ENCODE measurements at places on chromosomes 6 and 20.

DNA sequence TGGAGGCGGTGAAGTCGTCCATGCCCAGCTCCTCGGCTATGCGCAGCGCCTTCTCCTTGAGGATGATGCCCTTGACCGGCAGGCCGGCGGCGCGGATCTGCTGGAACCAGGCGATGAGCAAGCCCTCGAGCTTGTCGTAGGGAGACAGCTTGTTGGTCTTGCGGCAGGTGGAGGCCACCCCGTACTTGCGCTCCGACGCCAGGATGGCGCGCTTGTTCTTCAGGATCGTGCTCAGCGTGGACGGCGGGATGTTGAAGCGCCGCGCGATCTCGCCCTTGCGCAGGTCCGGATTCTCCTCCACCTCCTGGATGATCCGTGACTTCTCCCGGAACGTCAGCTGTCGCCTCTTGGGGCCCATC is 435 bp downstream of the CENPB start:
- DNase-seq: no peak

- no peak for DNase-seq
Observed at GRCh38 chr6:154583546-154584188, 73.2 kb upstream of the CNKSR3 start.

DNA sequence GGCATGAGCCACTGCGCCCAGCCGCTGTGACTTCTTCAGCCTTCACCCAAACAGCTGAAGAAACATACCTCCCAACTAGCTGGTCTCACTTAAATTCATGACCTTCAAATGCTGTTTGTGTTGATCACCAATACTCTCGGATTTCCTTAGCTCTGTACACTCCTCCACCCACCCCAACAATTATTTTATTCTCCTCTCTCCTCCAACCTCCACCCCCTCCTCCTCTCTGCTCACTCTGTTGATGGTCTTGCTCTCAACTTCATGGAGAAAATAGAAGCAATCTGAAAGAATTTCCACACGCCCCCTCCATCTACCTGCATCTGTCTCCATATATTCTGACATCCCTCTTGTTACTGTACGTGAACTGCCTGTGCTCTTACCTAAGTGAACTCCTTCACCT is 6.6 kb upstream of the DLK2 start:
- DNase-seq: no peak

DNA sequence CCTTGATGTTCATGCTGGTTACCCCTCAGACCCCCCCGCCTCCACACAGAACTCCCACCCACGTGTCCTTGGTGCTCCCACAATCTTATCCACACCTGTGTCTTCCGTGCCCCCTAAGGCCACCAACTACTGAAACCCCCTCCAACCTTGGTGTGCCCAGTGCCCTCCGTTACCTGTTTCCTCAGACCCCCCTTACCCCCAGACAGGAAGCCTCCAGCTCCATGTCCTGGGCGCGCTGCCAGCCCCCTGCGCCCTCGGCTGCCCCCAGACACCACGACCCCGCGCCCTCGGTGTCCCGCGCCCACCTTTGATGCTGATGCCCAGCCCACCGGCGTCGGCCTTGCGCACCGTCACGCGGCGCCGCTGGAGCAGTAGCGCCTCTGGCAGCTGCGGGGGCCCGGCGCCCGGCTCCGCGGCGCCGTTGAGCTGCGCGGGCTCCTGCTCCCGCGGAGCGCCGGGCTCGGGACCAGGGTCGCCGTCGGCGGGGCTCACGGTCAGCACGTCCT is 504 bp downstream of the SNTA1 start:
- DNase-seq: peak; percentile 17

- no peak for DNase-seq
Observed at GRCh38 chr20:16036331-16036730, 536.9 kb downstream of the KIF16B start.

GRCh38 chr6:5050009-5050408 is 35.1 kb upstream of the PPP1R3G start:
- no peak for DNase-seq

DNA sequence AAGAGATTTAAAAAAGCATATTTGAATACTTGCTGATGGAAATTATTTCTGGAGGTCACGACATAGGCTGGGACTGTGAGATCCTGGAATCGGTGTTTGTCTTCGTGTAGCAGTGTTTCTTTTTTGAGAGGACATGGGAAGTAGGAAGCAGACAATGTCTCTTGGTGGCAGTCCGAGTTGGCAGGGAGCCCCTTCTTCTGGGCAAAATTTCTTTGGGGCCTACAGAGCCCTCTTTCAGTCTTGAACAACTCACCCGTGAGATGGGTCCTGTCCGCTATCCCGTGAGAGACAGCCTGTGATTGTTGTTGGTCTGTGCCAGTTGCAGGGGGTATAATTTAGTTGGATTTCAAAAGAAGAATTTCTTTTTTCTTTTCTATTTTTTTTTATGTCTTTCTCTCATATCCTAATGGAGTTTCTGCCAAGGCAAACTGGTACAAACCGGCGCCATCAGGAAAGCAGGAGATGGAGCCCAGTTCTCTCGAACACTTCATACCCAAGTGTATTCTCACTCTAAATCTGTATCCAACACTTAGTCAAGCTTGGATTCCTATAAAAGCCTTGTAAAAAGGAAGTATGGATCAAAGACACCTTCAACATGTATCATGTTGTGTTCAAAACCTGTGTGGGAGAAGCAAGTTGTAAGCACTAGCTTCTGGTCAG is 785.1 kb downstream of the MAFB start:
- no peak for DNase-seq

GRCh38 chr6:137522198-137522798 is 28.1 kb upstream of the OLIG3 start:
- no peak for DNase-seq

GRCh38 chr6:75800133-75800532 is 51.1 kb downstream of the MYO6 start:
- no peak for DNase-seq

DNA sequence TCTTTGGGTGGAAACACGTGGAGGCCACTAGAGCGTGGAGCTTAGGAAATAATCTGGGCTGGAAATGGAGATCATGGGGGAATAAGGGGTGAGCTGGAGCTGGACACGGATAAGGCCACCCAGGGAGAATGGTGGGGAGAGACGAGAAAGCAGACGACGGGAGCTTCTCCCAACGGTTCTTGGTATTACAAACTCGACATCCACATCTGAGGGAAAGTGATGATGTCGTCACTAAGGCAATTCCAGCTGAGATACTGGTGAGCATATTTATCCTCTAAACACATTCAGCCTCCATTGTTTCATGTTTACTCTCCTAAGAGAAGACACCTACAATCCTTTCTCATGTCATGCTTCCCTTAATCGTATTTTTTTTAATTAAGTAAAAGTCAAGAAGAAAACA is 50.2 kb upstream of the SNX9 start:
- no peak for DNase-seq

DNA sequence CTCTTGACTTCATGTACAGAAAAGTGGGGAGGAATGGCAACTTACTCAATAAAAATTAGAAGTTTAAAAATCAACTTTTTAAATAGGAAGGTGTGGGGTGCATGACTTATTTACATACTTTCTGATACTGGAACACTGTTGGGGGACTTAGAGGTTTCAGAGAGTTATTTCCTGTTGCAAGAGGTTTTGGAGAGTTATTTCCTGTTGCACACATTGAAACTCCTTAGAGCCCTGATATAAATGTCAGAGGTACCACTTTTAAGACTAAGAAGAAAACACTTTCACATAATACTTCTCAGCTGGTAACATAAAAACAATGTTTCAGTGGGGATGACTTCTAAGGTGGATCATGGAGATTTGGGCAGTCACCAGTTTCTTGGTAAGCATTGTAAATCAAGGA is 579.9 kb downstream of the MMUT start:
- no peak for DNase-seq

DNA sequence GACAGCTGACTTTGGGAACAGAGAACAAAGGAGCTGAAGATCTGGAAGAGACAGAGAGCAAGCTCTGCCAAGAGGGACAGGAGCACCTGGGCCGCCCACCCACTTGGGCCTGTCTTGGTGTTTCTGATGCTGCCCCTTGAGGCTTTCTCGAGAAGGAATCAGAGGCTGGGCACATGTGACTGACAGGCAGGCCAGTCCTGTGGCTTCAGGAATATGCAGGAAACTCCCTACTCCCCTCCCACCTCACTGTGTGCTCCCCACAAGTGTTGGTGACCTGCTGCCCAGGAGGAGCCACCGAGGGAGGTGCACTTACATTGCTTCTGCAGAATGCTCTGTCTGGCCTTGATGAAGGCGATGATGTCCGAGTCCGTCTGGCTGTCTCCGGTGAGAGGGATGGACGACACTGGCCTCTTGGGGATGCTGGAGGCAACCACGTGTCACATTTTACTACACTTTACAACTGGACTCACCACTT is 20.9 kb upstream of the KCNK16 start:
- no peak for DNase-seq

- DNase-seq: no peak
Observed at GRCh38 chr6:32107406-32107805, 1.7 kb downstream of the TNXB start.

- peak; percentile 18 for DNase-seq
Observed at GRCh38 chr6:36290668-36291620, 21.1 kb downstream of the PNPLA1 start.

- DNase-seq: no peak
Observed at GRCh38 chr6:166604911-166605310, 18.4 kb upstream of the RAMACL start.

GRCh38 chr6:113401231-113401630 is 455.9 kb upstream of the MARCKS start:
- no peak for DNase-seq

GRCh38 chr6:164812706-164813105 is 496.7 kb downstream of the C6orf118 start:
- no peak for DNase-seq

GRCh38 chr6:111727802-111728201 is 122.1 kb upstream of the TRAF3IP2 start:
- DNase-seq: no peak

DNA sequence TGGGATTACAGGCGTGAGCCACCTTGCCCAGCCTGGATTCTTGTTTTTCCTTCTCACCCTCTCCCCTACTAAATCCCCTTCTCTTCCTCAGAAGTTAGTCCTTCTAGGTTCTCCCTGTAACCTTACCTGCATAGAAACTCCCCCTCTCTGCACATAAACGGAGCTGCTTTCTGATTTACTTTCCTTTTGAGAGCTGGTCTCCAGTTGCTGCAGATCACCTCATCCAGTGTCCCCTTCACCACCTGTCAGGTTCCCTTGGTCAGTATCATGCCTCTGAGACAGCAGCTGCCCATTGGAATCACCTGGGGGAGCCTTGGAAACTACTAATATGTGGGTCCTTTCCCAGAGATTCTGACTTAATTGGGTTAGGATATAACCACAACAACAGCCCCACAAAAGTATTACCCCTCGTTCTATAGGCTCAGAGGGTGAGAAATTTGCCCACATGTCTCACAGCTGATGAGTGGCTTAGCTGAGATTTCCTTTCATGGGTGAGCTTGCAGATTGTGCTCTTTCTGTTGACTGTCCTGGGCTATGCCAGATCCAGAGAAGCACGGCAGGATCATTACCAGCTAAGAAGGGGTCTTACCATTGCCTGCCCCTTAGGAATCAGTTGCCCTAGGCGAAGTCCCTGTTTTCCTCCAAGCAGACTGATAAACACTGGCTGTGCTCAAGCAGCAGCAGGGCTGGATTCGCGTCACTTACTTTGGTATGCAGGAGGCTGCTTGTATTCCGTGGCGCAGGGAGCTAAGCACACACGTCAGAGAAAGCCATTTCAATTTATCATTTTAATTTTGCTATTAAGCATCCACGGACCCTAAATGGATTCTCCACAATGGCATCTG is 51.3 kb downstream of the AKAP12 start:
- no peak for DNase-seq

DNA sequence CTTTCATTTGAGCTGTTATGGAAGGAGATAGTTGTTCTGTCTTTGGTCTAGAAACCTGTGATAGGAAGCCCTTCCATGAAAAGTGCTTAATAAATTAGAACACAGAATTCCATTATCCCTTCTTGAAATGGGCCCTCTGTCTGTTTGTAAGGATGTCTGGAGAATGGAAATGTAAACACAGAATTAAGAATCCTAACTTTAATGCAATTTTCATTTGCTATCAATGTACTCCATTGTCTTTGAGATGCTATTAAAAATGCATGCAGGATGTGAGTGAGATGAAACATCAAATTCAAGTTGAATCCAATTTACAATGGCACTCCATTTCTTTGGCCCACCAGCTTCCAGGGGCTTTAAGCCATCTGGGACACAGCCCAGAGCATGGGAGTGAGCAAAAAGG is 13.9 kb upstream of the AARS2 start:
- no peak for DNase-seq

GRCh38 chr20:2754424-2754823 is 46.0 kb downstream of the CPXM1 start:
- no peak for DNase-seq

DNA sequence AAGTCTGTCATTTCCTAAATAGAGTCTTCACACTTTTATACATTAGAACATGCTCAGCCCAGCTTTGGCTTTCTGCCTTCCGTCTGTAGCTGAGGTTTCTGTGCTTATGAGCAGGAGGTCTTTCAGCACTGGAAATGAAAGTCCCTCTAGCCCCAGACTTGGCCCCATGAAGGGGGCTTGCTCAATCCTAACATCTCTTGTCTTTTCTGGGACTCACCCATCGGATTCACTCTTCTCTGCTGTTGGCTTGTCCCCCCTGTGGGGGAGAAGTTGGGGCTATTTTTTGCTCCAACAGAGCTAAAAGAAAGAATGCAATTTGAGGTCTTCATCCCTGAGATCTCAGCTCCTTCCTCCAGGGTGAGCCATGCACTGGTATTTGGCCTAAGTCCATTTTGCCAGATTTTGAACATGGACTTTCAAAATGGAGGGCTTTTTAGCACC is 177.7 kb downstream of the MRPL14 start:
- no peak for DNase-seq

DNA sequence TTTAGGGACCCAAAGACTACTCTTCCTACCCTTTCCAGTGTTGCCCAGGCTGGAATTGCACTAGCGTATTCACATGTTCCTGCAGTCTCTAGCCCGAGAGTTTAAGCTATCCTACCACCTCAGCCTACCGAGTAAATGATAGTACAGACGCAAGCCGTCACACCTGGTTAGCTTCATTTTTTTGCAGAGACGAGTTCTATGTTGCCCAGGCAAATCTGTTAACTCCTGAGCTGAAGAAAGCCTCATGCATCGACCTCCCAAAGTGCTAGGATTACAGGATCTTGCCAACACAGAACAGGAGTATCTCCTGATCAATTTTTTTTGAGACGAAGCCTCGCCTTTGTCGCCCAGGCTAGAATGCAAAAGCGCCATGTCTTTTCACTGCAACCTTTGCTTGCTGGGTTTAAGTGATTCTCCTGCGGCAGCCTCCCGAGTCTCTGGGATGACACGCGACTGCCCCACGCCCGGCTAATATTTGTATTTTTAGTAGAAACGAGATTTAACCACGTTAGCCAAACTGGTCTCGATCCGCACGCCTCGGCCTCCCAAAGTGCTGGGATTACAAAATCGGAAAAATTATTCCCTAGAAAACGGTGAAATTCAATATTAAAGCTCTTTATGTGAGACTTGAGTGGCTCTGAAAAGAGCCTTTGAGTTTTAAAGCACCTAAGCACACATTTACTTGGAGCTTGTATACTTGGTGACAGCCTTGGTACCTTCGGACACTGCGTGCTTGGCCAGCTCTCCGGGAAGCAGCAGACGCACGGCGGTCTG is 128.5 kb downstream of the HFE start:
- no peak for DNase-seq
